Myometrial cell (primary cell): ENCODE measurements at places on chromosomes 7 and 10. TPM values are rescaled to one million over a fixed set of nuclear protein-coding genes. Genes with fewer than 3 reads are reported as not detected.

SCART1 gene
- under 0.01 and 0.18 TPM in 2 replicates for total RNA-seq

PCDH15 gene
- not detected in 2 replicates for total RNA-seq

GPRIN2 gene
- total RNA-seq: not detected in 2 replicates

AFAP1L2 gene
- total RNA-seq: 2.3 and 6.3 TPM in 2 replicates

CLRN3 gene
- not detected in 2 replicates for total RNA-seq

MYL7 gene
- total RNA-seq: not detected in 2 replicates

LLCFC1 gene
- total RNA-seq: not detected in 2 replicates

FANK1 gene
- 0.71 and 1.4 TPM in 2 replicates for total RNA-seq

ASB10 gene
- not detected in 2 replicates for total RNA-seq

SLC39A12 gene
- total RNA-seq: not detected in 2 replicates

MACC1 gene
- total RNA-seq: under 0.01 TPM in 1 of 2 replicates, not detected in the other

AGR2 gene
- total RNA-seq: not detected in 2 replicates

KCNIP2 gene
- 0.18 TPM in 1 of 2 replicates, not detected in the other for total RNA-seq

STEAP1 gene
- total RNA-seq: 21.8 and 26.5 TPM in 2 replicates

ATOH7 gene
- total RNA-seq: not detected in 2 replicates
